ENCODE measurements at places on chromosomes 3 and 15. TPM values are rescaled to one million over a fixed set of nuclear protein-coding genes. Genes with fewer than 3 reads are reported as not detected.
A peak's percentile ranks its signal among the peaks of the same experiment; 100 is the strongest.

- DNase-seq, result no peak
- H3K4me1 ChIP-seq, result no peaks in the 10 kb centered on the region
- no peak overlapping the region for H3K4me3 ChIP-seq
- H3K36me3 ChIP-seq, result no peaks in the 10 kb centered on the region
Measured at GRCh38 chr15:76359152-76359551, 22.6 kb downstream of the ISL2 start.

DNA sequence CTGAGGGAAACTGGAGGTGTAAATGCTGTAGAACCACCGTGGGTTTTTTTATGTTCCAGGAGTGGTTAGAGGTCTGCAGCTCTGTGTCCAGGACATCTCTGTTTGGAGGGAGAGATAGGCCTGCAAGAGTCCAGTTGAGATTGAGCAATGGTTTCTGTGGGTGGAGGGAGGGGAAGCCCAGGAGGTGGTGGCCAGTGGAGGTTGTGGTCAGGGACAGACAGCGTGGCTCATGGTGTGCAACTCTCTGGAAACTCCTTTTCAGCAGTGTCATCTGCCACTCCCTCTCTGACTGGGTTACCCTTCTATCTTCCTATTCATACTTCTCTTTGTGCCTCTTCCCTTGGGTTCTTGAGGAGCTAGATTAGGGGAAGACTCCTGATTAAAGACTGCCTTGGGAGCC lies 9.6 kb downstream of the XCR1 start:
- DNase-seq, result no peak
- H3K27me3 ChIP-seq, result no peaks in the 10 kb centered on the region
- no peaks in the 10 kb centered on the region for H3K36me3 ChIP-seq
- H3K27ac ChIP-seq, result no peak overlapping the region
- no peak overlapping the region for H3K4me3 ChIP-seq

DNA sequence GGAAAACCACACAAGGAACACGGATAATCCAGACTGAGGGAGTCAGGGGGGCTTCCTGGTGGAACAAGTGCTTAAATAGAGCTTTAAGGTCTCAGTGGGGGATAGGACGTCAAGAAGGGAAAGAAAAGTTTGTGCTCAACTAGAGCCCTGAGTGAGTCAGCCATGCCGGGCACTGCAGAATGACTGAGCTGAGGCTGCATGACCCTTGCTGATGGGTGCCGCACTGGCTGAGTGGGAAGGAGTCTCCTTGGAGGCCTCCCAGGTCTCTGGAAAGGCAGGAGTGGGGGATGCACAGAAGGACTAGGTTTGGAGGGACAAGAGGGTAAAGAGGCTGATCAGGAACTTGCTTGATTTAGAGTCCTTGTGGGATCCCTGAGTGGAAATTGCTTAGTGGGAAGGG lies 150.3 kb downstream of the RPLP1 start:
- H3K4me3 ChIP-seq, result no peak overlapping the region
- peaks cover 7% of the 10 kb centered on the region for H3K27me3 ChIP-seq
- H3K4me1 ChIP-seq, result no peaks in the 10 kb centered on the region

GRCh38 chr3:23650371-23651140 lies 155.2 kb upstream of the UBE2E1 start:
- H3K27ac ChIP-seq, result no peak overlapping the region
- H3K27me3 ChIP-seq, result no peaks in the 10 kb centered on the region
- H3K4me3 ChIP-seq, result no peak overlapping the region
- peaks cover 5% of the 10 kb centered on the region for H3K4me1 ChIP-seq
- H3K36me3 ChIP-seq, result peaks cover under 1% of the 10 kb centered on the region
- DNase-seq, result no peak

Gene FBXL2
- 8.8 TPM for total RNA-seq

- DNase-seq, result no peak
- no peak overlapping the region for H3K27ac ChIP-seq
- no peaks in the 10 kb centered on the region for H3K27me3 ChIP-seq
- no peaks in the 10 kb centered on the region for H3K4me1 ChIP-seq
- no peaks in the 10 kb centered on the region for H3K36me3 ChIP-seq
Measured at GRCh38 chr3:149209431-149209830, 12.2 kb downstream of the CP start.

DNA sequence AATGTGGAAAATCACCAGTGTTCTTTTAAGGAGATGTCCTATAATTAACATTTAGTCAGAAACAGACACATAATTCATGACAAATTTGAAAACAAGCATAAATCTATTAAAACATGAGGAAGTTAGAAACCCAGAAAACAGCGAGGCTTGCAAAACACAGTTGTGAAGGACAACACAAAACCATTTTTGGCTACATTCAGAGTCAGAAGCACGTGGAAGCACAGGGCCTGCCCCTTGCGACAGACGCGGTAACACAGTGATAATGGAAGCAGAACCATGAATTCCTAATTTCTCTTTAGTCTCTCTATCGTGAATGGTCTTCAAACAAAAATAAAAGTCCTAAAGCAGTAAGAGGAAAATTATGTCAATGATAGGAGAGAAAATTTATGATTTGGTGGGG lies 12.2 kb downstream of the NCEH1 start:
- H3K4me3 ChIP-seq, result no peak overlapping the region
- no peaks in the 10 kb centered on the region for H3K27me3 ChIP-seq
- H3K4me1 ChIP-seq, result peaks cover 21% of the 10 kb centered on the region
- no peak overlapping the region for H3K27ac ChIP-seq
- H3K36me3 ChIP-seq, result no peaks in the 10 kb centered on the region

GRCh38 chr3:153260681-153261080 lies 98.7 kb downstream of the RAP2B start:
- no peaks in the 10 kb centered on the region for H3K27me3 ChIP-seq
- no peak for DNase-seq
- no peaks in the 10 kb centered on the region for H3K36me3 ChIP-seq

- peaks cover 31% of the 10 kb centered on the region for H3K4me1 ChIP-seq
- DNase-seq, result no peak
- no peak overlapping the region for H3K27ac ChIP-seq
- no peaks in the 10 kb centered on the region for H3K36me3 ChIP-seq
- H3K27me3 ChIP-seq, result no peaks in the 10 kb centered on the region
Measured at GRCh38 chr15:58409861-58410260, 21.9 kb upstream of the LIPC start.

Gene RLBP1
- total RNA-seq, result 6.3 TPM

GRCh38 chr3:165466856-165467255 lies 270.7 kb upstream of the SLITRK3 start:
- no peak overlapping the region for H3K4me3 ChIP-seq
- no peak overlapping the region for H3K27ac ChIP-seq
- no peaks in the 10 kb centered on the region for H3K4me1 ChIP-seq
- no peak for DNase-seq

Gene HRG
- not detected for total RNA-seq

GRCh38 chr3:115021061-115021460 lies 126.0 kb downstream of the ZBTB20 start:
- H3K27me3 ChIP-seq, result no peaks in the 10 kb centered on the region
- H3K4me3 ChIP-seq, result no peak overlapping the region
- no peak overlapping the region for H3K27ac ChIP-seq

GRCh38 chr15:66124651-66125050 lies 128.9 kb downstream of the MEGF11 start:
- H3K27me3 ChIP-seq, result peaks cover 20% of the 10 kb centered on the region
- no peak overlapping the region for H3K27ac ChIP-seq
- H3K36me3 ChIP-seq, result no peaks in the 10 kb centered on the region
- no peak for DNase-seq
- H3K4me3 ChIP-seq, result no peak overlapping the region

DNA sequence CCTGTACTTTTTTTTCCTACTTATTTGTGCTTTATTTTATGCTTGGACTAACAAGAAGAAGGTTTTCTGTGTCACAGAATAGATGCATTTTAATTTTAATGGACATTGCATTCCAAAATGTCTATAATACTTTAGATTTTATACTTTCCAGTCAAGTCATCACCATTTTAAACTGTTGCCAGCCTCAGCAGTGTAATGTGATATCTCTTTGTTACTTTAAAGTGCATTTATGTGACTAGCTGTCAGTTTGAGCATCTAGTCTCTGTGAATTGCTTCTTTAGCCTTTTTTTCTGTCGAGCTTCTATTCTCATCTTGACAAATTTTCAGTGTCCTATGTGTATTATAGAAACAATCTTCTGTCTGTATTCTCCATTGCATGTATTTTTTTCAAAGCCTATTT lies 511.4 kb upstream of the CBLB start:
- peaks cover 22% of the 10 kb centered on the region for H3K4me1 ChIP-seq
- H3K4me3 ChIP-seq, result no peak overlapping the region
- no peaks in the 10 kb centered on the region for H3K36me3 ChIP-seq
- H3K27ac ChIP-seq, result no peak overlapping the region
- H3K27me3 ChIP-seq, result no peaks in the 10 kb centered on the region

DNA sequence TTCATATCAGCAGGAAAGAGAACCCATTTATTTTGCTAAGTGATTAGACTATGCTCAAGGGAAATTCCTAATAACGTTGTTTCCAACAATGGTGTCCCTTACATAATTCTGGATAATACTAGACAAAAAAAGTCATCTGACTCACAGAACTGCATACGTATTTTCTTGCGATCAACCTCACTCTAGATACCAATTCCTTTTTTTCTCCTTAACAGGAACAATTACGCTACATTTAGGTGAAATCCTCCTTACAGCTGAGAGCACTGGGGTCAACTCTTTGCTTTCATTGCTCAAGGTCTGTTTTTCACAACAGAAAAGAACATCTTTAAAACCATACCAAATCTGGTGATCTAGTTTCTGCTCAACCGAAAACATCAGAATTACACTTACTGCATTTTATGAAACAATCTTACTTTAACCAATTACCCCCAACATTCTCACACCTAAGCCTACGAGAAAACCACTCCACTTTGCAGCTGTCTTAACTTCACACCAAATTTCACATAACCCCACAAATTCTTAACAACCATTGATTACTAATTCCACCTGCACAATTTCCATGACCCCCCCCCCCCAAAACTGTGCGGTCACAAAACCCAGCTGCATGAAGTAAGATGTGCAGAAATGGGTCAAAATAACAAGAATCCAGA lies 61.2 kb upstream of the ICE2 start:
- no peak overlapping the region for H3K4me3 ChIP-seq
- no peaks in the 10 kb centered on the region for H3K36me3 ChIP-seq
- no peaks in the 10 kb centered on the region for H3K27me3 ChIP-seq
- H3K4me1 ChIP-seq, result no peaks in the 10 kb centered on the region

GRCh38 chr3:4985330-4986174 lies 6.3 kb downstream of the BHLHE40 start:
- H3K27me3 ChIP-seq, result peaks cover 62% of the 10 kb centered on the region
- peaks cover 11% of the 10 kb centered on the region for H3K4me1 ChIP-seq
- H3K27ac ChIP-seq, result no peak overlapping the region
- H3K36me3 ChIP-seq, result no peaks in the 10 kb centered on the region
- peak overlapping the region; percentile 65 for H3K4me3 ChIP-seq

Gene ACOX2
- 1.0 TPM for total RNA-seq

GRCh38 chr3:39338201-39338600 lies 8.7 kb downstream of the CCR8 start:
- H3K36me3 ChIP-seq, result no peaks in the 10 kb centered on the region
- H3K27ac ChIP-seq, result no peak overlapping the region
- no peaks in the 10 kb centered on the region for H3K4me1 ChIP-seq
- no peak for DNase-seq
- peaks cover 10% of the 10 kb centered on the region for H3K27me3 ChIP-seq
- H3K4me3 ChIP-seq, result no peak overlapping the region

DNA sequence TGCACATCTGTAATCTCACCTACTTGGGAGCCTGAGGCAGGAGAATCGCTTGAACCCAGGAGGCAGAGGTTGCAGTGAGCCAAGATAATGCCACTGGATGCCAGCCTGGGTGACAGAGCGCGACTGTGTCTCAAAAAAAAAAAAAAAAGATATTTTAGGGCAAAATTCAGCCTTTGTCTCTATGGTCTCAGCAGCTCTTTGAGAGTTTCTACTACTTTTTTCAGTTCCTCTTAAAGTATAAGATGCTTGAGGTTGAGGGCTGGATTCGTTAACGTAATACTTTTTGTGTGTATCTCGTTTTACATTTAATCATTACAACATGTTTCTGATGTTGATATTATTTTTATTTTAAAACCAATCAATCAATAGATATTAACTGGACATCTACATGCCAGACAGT lies 381.2 kb upstream of the TBL1XR1 start:
- no peak overlapping the region for H3K27ac ChIP-seq
- no peak for DNase-seq

DNA sequence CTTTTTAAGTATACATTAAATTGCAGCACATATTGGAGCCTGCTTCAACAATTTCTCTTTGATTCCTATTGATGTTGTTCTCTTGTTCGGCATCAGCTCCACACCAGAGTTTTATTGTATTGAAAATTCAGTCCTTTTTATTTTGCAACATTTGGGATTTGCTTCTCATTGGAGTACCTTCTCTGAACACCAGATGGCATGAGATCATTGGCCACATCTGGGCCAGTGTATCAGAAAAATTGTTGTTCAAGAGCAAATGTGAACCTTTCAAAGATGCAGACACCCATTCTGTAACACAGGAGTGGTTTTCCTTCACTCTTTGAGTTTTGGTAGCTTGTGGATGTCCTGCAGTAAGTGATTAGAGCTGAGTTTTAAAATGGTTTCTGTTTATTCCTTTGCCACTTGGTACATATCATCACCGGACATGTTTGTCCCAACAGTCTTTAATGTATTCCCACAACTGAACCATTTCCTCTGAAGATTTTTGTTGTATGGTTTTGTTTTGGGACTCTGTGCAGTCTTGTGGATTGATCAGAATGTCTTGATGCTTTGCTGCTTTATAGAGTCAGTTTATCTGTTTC lies 96.1 kb downstream of the MCTP2 start:
- H3K4me1 ChIP-seq, result peaks cover 13% of the 10 kb centered on the region
- no peaks in the 10 kb centered on the region for H3K36me3 ChIP-seq
- H3K27ac ChIP-seq, result no peak overlapping the region
- DNase-seq, result peak; percentile 20
- no peak overlapping the region for H3K4me3 ChIP-seq

- no peak overlapping the region for H3K4me3 ChIP-seq
- no peak overlapping the region for H3K27ac ChIP-seq
- H3K4me1 ChIP-seq, result peaks cover 10% of the 10 kb centered on the region
- no peak for DNase-seq
- no peaks in the 10 kb centered on the region for H3K36me3 ChIP-seq
Measured at GRCh38 chr3:30302027-30302426, 304.4 kb upstream of the TGFBR2 start.

- no peak overlapping the region for H3K27ac ChIP-seq
- peaks cover 13% of the 10 kb centered on the region for H3K36me3 ChIP-seq
- H3K4me3 ChIP-seq, result no peak overlapping the region
- no peaks in the 10 kb centered on the region for H3K27me3 ChIP-seq
- peak; percentile 26 for DNase-seq
Measured at GRCh38 chr3:17894434-17895060, 152.1 kb upstream of the TBC1D5 start.

Gene PLCH1
- 21.4 TPM for total RNA-seq

- peaks cover 69% of the 10 kb centered on the region for H3K27me3 ChIP-seq
- peak overlapping the region; percentile 0 for H3K4me3 ChIP-seq
- H3K27ac ChIP-seq, result no peak overlapping the region
- H3K4me1 ChIP-seq, result peaks cover 14% of the 10 kb centered on the region
Measured at GRCh38 chr15:83365370-83365938, 81.0 kb upstream of the BNC1 start.

GRCh38 chr3:183500981-183501704 lies 54.4 kb downstream of the KLHL6 start:
- no peak overlapping the region for H3K4me3 ChIP-seq
- H3K27me3 ChIP-seq, result no peaks in the 10 kb centered on the region

Gene FBXO40
- not detected for total RNA-seq
